Fibroblast of skin of left quadriceps (primary cell): ENCODE measurements at places on chromosomes 12 and 14.

DNA sequence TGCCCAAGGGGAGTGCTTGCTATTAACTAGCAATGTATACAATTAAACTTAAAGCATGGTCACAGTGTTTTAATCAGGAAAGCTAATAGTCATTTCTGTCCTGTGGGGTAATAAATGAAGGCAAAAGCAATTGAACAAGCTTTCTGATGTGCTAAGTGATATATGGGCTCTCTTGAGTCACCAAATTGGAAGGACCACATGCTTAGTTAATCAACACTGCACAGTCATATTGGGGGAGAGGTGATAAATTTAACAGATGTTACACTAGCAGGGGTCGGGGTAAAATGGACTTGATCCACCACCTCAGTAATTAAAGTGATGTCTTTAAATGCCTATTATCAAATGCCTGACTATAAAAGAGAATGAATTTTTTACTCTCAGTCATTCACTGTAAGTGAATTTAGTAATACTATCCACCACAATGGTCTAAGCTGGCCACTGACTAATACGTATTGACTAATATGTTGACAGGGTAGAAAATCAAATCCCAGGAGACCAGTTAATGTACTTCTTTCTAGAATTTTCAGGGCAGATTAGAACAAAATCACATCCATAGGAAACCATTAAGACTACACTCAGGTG lies 736.3 kb downstream of the RPS29 start:
- peak; percentile 11 for DNase-seq

DNA sequence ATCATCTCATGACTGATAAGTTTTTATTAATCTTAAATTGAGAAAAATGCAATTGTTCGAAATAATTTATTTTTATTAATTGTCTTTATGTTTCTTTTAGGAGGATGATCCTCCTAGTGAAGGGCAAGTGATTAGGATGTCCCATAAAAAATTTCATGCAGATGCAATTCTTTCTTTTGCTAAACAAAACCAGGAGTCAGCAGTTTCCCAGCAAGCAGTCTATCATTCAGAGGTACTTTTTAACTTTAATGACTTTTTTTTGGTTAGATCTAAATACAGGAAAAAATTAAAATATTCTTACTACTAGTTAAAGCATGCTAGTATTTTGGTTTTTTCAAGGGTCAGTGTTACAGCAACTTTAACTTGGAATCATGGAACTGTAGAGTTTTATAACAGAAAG lies 64.5 kb downstream of the KIAA0586 start:
- no peak for DNase-seq

- no peak for DNase-seq
Observed at GRCh38 chr12:124995200-124995961, 1.9 kb downstream of the BRI3BP start.

DNA sequence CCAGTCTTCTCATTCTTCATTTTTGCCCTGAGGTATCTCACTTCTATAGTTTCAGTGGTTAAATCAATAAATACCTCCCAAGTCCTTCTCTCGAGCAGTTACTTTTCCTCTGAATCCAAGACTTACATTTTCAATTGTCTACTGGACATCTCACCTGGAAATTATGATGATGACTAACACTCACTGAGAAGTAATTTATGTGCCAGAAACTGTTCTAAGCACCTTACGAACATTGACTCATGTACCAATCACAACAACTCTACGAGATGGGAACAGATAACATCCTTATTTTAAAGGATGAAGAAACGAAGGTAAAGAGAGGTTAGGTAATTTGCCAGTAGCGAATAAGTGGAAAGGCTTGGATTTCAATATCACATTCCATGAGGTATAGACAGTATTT lies 94.1 kb downstream of the EML5 start:
- DNase-seq: no peak

DNA sequence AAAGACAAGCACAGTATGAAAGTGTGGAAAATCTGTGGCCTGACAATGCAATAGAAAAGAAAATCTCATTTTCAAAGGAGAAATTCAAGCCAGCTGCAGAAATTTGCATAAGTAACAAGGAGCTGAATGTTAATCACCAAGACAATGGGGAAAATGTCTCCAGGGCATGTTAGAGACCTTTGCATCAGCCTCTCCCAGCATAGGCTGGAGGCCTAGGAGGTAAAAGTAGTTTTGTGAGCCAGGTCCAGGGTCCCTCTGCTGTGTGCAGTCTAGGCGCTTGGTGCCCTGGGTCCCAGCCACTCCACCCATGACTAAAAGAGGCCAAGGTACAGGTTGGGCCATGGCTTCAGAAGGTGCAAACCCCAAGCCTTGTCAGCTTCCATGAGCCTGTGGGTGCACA lies 58.3 kb downstream of the TESPA1 start:
- no peak for DNase-seq

DNA sequence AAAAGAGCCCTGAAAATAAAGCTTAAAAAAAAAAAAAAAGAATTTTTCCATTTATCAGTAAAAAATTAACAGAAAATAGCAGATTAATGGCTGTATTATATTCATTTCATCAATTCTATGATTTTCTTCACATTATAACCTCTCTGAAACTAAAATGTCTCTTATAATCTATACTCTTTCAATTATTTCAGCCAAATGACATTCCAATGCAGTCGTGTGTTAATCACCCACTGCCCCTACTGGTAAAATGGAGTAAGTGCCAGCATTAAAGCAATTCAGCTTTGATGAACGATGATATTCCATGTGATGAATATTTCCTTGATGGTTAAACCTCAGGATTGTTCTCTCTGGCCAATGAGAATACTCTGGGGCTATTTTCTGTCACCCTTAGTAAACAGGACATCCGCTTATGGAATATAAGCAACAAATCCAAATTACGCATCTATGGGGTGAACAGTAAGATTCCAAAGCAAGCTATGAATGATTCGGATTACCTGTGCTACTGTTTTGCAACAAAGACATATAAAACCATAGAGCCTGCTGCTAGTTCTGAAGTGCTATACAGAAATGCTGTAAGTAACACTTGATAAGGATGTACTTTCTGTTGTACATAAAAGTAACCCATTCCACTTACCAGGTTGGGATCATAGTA lies 20.3 kb upstream of the SYCP3 start:
- no peak for DNase-seq

DNA sequence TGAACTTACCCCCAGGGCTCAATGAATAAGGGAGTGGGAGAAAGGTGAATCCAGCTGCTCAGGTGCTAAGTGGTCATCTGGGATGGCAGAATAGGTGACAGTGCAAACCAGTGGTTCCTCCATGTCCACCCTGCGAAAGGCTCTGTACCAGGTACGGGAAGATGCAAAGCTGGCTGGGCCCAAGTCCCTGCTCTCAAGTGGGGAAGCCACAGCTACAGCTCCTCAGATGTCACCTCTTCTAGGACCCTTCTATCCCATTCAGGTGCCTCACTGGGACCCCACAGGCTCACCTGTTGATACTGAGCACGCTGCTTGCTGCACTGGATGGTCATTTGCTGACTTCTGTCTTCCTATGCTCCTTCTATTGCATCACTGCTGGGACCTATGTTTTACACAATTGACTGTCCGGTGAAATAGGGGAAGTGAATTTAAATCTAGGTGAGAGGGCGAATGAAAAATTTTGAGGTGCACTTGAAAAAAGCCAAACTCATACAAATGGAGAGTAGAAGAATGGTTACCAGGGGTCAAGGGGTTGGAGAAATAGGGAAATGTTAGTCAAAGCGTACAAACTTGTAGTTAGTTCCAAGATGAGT lies 20.3 kb upstream of the PPP4R4 start:
- DNase-seq: no peak

GRCh38 chr12:14841761-14842160 lies 1.6 kb downstream of the ART4 start:
- no peak for DNase-seq

DNA sequence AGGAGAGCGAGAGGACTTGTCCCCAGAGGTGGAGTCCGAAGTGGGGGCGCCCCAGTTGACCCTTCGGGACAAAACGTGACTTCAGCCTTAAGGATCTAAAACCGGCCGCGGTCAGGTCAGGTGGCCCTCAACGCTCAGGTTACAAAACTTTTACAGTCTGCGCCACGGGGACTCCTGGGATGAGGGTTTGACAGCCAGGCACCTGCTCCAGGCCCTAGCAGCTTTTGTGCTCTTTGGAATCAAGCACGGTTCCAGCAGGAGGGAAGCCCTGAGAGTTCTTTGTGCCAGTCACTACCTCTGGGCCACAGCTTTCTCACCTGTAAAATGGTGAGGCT lies 337 bp downstream of the ZC2HC1C start:
- no peak for DNase-seq

GRCh38 chr14:56524971-56525677 lies 54.5 kb upstream of the TMEM260 start:
- no peak for DNase-seq

DNA sequence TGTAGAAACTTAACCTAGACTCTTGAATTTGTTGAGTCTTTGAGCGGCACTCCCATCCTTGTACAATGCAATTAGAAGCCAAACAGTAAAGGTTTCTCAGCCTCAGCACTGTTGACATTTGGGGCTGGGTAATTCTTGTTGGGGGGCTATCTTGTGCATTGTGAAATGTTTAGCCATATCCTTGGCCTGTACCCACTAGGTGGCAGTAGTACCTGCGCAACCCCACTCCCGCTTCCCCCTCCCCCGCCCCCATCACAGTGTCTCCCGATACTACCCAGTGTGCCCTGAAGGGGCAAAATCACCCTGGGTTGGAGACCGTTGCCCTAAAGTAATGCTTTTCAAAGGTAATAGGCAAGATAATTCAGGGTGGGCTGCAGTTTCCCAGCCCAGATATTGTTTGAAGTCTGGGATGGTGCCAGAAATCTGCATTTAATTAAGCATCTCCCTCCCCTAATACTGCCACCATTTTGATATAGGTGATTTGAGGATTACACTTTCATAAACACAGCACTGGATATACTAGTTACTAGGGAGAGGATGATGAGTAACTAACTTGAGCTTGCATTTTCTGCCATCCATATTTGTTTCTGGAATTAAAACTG lies 1.8 kb downstream of the COX6A1 start:
- DNase-seq: peak; percentile 10

DNA sequence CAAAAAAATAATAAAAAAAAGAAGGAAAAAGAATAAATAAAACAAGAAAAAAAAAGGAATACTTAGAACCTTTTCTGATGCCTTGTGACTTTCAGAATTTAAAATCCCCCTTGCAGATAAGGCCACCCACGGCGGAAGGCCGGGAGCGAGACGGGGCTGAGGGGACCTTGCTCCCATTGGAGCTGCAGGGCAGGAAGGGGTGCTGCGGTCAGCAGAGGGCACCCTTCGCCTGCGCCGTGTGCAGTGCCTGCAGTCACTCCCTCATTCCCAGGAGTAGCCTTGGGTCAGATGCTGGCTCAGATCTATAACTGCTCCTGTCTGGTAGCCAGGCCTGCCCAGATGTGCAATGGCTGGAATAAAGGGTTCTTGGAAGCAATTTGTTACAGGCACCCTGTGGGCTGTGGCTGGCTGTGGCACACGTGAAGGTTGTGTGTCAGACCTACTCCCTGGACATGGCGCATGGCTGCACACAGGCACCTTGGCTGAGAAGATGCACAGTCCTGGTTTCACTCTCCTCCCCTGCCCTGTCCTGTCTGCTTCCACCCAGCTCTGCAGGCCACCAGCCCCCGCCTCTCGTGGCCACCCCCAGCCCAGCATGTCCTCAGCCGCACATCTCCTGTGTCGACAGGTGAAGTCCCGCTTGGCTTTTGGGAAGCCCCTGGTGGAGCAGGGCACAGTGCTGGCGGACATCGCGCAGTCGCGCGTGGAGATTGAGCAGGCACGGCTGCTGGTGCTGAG lies 13.4 kb upstream of the ALDH2 start:
- DNase-seq: peak; percentile 7

DNA sequence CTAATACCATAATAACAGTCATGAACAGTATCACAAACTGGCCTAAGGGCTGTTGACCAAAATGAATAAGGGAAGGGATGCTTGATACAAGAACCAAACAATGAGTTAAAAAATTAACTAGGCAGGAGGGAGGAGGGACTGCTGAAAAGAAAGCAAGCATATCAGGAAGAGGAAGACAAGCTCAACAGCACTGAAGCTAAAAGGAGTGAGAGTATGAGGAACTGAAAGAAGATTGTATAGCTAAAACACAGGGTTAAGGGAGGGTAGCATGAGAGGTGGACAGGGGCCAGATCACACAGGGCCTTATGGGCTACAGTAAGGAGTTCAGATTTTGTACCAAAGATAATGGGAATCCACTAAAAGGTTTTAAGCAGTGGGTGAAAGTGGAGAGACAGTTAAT lies 34.1 kb downstream of the ITGA7 start:
- no peak for DNase-seq

DNA sequence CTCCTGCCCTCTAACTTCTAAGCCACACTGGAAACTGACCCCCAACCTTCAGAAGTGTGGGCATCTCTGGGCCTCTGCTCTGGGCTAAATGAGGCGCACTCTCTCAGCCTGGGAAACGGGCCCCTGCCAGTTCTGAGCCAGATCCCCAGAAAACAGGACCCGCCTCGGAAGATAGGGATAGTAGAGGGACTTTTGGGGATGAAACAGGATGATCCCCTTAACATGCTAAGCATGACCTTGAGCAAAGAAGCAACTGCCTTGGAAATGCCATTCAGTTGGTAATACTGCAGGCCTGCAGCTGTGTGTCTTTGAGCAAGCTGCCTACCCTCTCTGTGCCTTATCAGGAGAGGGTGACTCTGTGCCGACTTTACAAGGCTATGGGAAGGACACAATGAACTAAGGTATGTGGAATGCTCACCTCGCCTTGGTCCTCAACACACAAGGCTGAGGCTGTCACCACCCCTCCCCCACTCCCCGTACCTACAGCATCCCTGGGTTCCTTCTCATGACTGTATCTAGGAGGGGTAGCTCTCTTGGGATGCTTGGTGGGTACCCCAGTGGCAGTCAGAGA lies 54.0 kb downstream of the NCOR2 start:
- DNase-seq: no peak

DNA sequence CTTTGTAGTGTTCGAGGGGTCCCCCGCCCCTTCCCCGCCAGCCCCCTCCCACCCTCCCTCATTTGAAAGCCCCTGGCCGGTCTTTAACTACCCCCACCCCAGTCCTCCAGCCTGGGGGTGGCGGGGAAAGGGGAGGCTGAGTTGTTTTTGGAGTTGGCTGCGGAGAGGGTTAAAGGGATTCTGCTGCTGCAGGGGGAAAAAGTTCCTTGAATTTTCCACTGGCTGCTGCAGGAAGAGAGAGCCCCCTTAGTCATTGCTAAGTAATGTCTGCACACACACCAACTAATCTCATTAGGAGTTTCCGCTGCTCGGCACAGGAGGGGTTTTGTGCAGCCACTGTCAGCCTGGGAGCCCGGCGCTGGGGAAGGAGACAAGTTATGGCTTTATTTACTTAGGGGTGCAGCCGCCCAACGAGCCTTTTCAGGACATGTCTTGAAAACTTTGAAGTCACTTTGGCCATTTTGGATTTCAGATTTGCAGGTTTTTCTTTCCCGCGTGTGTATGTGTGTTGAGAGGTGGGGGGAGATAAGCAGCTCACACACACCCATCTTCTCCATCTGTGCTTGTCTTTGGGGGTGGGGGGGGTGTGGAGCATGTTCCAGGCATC lies 1.8 kb downstream of the ELK3 start:
- peak; percentile 55 for DNase-seq

DNA sequence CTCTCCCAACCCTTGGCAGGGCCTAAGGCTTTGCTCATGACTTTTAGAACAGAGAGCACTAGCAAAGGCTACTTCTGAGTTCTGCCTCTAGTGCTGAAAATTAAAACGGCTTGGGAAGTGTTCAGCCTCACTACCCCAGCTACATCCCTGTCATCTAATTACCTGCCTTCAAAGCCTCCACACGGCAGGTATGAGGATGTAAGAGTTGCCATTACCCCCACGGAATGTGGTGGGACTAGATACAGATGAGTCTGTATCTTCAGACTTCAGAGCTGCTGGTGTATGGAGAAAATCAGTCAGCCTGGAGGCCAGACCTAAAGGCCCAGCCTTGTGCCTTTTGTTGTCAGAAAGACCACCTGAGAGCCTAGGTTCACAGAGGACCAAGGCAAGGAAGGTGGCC lies 214.6 kb upstream of the NOS1 start:
- no peak for DNase-seq

GRCh38 chr14:49688701-49689030 lies 652 bp upstream of the POLE2 start:
- no peak for DNase-seq
